ENCODE measurements at places on chromosomes 13 and 19.

DNA sequence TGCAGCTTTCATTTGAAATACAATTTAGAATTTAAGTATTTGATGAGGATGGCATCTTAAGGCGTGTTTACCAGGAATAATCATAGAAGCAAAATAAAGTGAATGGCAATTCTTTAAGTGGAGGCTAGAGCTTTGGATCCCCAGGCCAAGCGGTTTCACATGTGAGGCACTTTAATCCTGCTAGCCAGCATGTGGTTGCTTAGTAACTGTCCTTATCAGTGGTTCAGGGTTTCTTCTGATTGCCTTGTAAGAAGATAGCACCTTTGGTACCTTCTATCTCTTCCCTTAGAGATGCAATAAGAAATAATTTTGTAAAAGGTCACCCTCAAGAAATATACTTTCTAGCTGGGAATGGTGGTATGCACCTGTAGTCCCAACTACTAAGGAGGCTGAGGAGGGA lies 38.9 kb upstream of the SERP2 start:
- DNase-seq, result no peak

DNA sequence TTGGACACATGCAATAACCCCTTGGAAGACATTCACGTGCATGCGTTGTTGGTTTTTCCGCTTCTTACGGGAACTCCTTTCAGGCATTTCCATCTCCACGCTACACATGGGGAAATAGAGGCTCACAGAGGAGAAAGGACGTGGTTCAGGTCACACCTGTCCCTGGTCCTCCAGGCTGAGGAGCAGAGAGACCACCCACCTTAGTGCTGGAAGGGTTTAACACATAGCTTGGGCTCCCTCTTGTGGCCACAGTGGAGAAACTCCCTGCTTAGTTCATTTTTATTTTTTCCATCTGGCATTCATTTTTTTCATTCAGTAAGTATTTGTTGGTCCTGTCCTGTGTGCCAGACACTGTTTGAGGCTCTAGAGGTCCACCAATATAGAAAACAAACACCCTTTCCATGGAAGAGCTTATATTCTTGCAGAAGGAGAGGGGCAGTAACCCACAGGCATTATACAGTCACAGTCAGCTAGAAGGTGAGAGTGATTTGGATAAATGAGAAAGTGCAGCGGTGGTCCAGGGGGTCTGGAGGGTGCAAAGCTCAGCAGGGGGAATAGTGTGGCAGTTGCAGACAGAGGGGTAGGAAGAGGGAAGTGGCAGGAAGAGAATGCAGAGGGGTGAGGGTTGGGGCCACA lies 24.2 kb upstream of the TTYH1 start:
- DNase-seq, result peak; percentile 86

DNA sequence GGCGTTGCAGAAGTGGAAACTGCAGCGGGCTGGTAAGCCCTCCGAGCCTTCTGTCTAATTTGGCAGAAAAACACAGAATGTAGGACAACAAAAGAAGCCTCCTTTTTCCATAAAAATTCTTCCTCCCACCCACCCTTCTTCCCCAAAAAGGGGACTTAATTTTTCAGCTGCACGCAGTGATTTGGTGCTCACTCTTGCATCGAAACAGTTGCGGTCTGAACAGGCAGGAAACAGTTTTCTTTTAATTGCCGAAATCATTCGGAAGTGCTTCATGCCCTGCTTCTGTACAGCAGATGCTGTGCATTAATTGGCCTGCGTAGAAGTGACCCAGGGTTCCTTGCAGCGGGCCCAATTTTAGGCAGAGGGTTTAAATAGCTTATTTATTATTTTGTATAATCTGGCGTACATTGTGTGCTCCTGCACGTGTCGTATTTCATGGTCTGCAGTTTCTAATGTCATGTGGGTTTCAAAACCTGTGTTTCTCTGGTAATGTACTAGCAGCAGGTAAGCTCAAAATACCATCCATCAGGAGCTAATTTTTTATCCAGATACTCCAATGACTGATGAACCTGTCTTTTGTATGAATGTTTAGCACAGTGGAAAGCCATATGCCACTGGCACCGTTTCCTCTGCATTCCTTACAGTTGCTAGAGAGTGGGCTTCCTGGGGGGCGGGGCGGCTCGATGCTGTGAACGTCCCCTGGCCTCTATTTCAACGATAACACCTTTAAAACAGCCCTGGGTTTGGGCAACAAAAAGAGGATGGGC lies 66.6 kb downstream of the GGACT start:
- no peak for DNase-seq

DNA sequence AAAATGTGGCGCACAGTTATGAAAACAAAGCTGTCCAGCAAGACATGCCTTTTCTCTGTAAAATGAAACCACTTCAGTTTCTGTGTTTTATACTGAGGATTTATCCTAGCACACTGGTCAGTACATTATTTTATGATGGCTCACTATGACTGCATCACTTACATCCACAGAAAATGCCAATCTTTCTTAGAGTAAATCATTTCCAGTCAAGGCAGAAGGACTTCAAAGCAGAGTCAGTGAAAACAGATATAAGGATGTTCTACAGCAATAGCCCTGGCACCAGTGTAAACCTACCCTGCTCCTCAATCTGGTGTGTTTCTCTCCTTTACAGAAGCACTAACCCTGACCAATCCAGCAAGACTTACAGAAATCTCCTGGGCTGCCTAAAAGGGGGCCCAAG lies 473.5 kb downstream of the GPC6 start:
- DNase-seq, result no peak

- no peak for DNase-seq
Measured at GRCh38 chr13:31629085-31629780, 110.1 kb upstream of the RXFP2 start.

DNA sequence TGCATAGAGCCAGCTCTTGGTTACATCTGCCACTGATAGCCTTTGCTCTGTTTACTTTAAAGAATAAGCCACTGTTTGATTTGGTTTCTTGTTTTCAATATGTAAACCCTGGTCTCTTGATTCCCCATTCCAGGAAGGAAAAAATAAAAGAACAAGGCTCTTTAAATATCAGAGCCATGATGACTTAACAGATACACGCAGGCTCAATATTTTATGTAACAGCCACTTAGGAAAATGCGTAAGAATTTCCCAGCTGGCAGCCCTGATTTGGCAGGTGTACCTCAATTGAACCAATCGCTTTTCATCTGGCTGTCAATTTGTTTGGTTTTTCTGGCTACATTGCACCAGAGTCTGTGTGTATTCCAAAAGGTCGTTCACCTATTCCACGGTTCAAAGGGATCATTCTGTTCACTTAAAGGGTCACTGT lies 65.6 kb downstream of the IRS2 start:
- no peak for DNase-seq

DNA sequence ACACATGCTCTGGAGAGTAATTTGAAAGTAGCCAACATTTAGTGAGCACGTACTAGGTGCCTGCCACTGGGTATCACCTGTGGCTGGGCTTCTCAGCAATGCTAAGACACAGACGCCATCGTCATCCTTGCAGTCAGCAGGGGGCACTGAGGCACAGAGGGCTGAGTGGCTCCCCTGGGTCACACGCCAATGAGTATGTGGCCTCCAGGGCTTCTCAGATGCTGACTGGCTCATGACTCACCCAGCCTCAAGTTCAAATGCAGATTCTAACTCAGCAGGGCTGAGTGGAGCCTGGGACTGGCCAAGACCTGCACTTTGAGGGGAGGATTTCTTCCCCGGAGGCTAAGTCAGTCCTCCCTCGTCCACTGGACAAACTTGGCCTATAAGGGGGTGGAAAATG lies 115.1 kb upstream of the CACNA1A start:
- no peak for DNase-seq

GRCh38 chr13:48369988-48370387 lies 42.9 kb downstream of the LPAR6 start:
- no peak for DNase-seq

DNA sequence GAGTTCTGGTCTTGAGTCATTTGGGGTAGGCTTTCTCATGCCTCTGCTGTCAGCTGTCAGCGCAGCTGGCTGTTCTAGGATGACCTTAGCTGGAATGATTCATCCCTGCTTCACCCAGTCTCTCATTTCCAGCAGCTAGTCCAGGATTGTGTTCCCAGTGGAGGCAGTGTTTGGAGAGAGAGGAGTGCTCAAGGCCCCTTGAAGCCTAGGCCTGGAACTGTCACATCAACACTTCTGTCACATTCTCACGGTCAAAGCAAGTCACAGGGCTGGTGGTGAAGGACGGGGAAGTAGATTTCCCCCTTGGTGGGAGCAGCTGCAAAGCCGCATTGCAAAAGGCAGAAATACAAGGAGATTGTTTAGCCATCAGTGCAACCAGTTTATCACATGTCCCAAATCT lies 15.2 kb downstream of the TPT1 start:
- no peak for DNase-seq

- no peak for DNase-seq
Measured at GRCh38 chr13:93477238-93477637, 250.6 kb downstream of the GPC6 start.

- no peak for DNase-seq
Measured at GRCh38 chr13:33078263-33078662, 62.0 kb downstream of the KL start.

DNA sequence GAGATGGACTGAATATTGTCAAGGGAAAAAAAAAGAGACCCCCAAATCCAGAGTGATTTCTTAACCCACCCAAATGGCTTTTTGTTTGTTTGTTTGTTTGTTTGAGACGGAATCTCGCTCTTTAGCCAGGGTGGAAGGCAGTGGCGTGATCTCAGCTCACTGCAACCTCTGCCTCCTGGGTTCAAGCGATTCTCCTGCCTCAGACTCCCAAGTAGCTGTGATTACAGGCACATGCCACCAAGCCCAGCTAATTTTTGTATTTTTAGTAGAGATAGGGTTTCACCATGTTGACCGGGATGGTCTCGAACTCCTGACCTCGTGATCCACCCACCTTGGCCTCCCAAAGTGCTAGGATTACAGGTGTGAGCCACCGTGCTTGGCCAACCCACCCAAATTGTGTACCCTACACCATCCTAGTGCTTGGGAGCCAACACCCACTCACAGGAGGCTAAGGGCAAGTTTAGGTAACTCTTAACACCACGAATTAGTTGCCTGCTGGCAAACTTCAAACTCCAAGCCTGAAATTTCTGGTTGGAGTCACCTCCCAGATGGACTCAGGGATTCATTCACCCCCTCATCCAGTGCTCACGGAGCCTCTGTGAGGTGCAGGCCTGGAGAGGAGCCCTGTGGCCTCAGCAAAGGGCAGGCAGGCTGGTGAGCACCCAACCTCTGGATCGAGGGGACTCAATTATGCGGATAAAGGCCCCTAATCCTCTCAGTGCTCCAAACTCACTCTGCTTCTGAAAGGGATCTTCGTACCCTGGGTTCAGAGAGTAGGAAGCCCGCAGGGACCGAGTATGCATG lies 37.6 kb downstream of the ACTN4 start:
- no peak for DNase-seq
